ENCODE measurements at places on chromosomes 6 and 20.

- DNase-seq: no peak
Observed at GRCh38 chr6:108302386-108302785, 7.5 kb downstream of the AFG1L start.

GRCh38 chr6:13332349-13332706, 4.0 kb upstream of the TBC1D7 start:
- no peak for DNase-seq

DNA sequence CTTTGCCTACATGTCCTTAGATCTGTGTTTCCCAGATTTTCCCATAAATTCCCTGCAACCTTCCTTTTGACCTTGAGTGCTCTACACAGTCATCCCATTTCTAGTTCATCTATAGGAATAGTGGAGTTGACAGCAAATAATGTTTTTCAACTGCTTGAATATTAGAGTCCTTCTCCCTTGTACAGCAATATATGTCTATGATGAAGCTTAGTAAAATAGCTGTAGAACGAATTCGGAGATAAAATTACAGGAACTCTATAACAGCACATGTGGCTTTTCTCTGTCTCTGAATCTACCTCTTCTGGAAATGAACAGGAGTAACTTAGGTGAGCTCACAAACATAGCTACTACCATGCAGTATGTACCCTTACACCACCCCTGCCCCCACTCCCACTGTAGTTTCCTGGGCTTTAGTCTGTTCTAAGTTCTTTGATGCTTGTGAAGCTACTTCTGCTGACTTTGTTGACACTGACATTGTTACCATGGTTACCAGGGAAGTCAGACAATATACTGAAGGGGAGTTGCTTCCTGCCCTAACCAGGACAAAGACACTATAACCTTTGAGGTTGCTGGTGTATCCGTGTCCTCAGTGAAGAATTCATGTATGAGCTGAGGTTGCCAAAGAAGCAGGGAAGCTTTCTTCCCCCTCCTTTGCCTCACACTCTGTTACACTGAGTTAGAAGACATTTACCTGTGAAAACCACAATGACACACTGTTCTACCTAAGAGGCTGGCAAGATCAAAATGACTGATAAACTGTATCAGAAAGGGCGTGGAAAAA, 35.8 kb upstream of the SHLD1 start:
- DNase-seq: peak; percentile 52

DNA sequence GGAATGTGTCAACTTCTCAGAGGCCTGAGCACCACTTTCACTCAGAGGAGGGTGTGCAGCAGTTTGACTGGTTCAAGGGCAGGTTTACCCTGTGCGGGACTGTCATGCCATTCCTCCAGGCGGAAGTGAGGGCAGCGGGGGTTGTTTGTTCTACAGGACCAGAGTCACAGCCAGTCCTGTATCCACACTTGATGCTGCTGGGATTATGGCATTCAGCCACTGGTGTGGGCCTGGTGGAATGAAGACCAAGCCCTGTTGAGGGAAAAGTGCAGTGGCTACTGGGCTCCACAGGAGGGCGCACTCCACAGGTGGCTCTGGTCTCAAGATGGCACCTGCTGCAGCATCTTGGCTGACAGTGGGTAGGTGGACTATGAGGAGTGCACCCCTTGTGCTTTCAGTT, 14.8 kb downstream of the SEMG2 start:
- DNase-seq: no peak

All from NCI-H1417 (cell line).